ENCODE measurements at places on chromosomes 1 and 21. TPM values are rescaled to one million over a fixed set of nuclear protein-coding genes. Genes with fewer than 3 reads are reported as not detected.

Gene LHX4
- 0.09 TPM for total RNA-seq

Gene GOLT1A
- total RNA-seq: not detected

Gene SYT14
- 3.6 TPM for total RNA-seq

Gene OLIG2
- total RNA-seq: not detected

Gene RORC
- total RNA-seq: not detected

Gene RNU1-4
- total RNA-seq: 2,114 TPM

Gene PIGR
- not detected for total RNA-seq

Gene IL10
- total RNA-seq: not detected

Gene ARHGAP30
- 0.09 TPM for total RNA-seq

Gene SV2A
- total RNA-seq: 16.0 TPM

Gene OVAAL
- not detected for total RNA-seq

Gene TPTE
- not detected for total RNA-seq

Gene VHLL
- not detected for total RNA-seq

Gene SH3D21
- total RNA-seq: 1.5 TPM

Gene S1PR1
- total RNA-seq: 3.3 TPM

Gene CLCC1
- total RNA-seq: 22.5 TPM

Gene FMO1
- total RNA-seq: 0.16 TPM

Gene YARS1
- 83.7 TPM for total RNA-seq

Gene TCHHL1
- not detected for total RNA-seq

Gene ADAMTS5
- total RNA-seq: 5.4 TPM

Gene MFAP2
- total RNA-seq: 16.1 TPM

All from bronchial smooth muscle cell (primary cell).